GF-D8 (cell line): ENCODE measurements at places on chromosomes 2 and 18.

- DNase-seq = no peak
Measured at GRCh38 chr18:68263481-68263880, 451.4 kb downstream of the TMX3 start.

DNA sequence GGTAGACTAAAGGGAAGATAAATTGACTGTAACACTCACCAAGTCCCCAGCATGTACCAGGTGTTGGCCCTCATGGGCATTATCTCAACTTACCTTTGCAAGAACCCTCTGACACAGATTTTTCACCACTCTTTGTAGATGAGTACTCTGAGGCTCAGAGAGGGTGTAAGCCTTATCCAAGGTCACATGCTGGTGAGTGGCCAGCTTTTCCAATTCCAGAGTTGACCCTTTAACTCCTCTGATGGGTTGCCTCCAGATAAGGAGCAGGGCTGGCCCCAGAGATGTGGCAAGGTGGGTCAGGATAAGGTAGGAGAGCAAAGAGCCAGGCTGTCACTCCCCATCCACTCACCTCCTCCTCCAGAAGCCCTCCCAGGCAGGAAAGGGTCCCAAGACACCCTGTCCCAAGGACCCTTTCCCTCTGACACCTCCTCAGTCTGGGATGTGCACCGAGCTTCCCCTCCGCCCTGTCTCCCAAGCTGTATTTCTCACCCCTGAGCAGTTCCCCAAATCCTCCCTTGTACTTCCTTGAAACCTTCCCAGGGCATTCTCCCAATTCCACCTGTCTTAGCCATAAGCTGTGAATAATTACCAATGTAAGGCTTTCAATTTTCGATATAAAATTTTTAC is 165.9 kb downstream of the ZFP36L2 start:
- no peak for DNase-seq

DNA sequence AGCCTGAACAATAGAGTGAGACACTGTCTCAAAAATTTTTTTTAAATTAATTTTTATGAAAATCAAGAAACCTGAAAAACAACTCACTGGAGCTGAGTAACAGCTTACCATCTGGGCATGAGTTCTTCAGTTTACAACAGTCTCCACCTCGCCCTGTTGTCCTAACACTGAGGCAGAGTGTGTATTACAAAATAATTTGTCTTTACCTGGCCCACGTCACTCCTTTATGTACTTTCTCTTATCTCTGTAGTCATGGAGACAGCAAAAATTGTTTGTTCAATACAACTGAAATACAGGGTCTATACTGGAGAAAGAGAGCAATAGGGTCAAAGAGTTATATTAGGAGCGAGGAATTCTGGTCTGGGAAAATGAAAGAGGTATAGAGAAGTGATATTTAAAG is 48.1 kb downstream of the CYTIP start:
- DNase-seq = no peak

- no peak for DNase-seq
Measured at GRCh38 chr2:141498561-141498960, 632.3 kb downstream of the LRP1B start.

- DNase-seq = no peak
Measured at GRCh38 chr2:173223871-173224270, 130.8 kb upstream of the CDCA7 start.

DNA sequence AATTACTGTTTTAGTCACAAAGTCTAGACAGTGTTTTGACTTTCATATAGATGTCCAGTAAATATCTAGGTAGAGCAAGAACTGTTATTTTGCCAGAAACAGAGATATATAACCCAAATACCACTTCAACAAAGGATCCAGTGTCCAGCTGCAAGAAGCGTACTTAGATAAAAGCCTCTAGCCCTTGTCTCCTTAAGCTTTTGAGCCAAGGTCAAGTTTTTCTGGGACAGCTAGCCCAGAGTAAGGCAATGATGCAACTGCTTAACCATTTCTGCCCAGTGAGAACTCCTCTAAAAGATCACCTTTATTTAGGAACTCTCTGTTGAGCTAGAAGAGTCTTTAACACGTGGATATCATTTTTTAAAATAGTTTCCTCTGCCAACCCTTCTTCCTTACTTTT is 1424.9 kb upstream of the NXPH2 start:
- DNase-seq = no peak

DNA sequence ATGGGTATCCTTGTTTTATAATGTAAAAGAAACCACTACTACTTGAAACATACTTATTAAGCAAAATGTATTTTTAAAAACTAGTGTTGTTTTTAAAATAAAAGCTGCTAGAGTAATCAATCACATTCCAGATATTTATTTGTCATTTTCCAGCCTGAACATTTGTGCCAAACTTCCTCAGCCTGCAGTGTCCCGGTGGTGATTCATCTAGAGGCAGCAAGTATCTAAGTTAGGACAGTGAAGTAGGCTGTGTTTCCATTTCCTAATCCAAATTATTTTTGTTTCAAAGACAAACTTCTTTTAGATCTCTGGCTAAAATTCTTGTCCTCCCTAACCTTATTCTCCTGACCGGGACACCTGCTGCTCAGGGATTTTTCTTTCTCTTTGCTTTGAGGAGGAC is 12.8 kb upstream of the GCG start:
- no peak for DNase-seq

DNA sequence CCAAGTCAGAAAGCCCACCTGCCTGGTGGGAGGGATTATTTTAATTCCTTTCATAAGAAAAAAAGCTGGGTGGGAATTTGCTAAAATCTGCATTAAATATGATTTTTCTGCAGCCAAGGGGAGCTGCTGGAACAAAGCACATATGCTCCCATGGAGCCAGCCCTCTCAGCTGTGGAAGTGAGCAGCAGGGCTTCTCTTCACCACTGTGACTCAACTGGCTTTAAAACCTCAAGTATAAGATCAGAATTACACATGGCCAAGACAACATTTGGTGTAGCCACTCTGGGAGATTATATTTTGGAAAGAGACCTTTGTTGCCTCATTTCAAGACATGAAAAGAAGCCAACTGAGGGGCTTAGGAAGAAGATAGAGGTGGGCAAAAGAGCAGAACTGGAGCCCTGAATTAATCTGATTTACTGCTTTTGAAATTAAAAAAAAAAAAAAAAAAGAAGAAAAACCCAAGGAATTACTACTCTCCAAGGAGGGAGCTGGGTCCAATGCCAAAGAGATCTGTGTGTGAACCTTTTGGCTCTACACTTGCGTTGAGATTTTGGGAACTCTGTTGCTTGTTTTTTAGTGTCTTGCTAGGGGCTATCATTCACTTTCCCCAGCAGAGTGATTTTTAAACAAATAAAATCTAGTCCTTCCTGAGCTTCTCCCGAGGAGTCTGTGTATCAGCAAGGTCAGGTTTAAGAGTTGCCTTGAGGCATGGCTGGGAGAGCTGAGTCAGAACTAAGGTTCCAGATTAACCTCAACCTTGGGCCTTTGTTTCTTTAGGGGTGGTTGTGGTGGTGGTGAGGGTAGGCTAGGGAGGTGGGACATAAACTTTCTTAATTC is 6.0 kb downstream of the LHCGR start:
- DNase-seq = no peak

GRCh38 chr18:54117853-54118773 is 106.4 kb downstream of the MBD2 start:
- DNase-seq = no peak

DNA sequence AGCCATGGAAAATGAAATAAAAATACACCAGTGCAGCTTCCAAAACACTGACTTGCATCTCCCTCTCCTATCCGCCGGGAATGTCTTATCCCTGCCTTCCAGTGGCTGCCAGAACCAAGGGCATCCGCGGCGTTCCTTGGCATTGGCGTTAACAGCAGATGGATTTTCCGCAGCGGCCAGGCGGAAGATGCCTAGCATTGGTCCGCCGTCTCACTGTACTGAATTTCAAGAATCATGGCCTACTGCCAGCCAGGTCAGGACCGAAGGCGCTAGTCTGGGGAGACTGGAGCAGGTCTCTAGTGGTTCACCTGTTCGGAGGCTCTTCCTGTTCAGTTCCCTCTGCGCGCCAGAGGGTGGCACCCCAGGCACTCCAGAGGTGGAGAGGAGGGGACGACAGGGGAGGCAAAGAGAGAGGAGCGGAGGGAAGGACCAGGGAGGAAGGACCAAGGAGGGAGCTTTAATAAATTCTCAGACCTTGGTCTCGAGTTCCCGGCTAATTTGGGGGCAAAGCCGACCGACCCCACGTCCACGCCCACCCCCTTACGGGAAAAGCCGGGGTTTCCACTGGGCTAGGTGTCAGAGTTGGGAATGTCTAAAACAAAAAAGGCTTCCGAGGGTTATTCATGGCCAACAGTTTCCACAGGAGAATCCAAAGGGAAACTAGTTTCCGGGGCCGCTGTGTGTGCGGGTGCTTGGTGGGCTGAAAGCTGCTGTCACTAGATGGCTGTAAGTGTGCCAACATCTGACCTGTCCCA is 3.7 kb upstream of the BCL2L11 start:
- peak; percentile 45 for DNase-seq

- DNase-seq = no peak
Measured at GRCh38 chr18:9814431-9814830, 71.3 kb upstream of the TXNDC2 start.

GRCh38 chr2:85326406-85327159 is 1.2 kb downstream of the TGOLN2 start:
- peak; percentile 61 for DNase-seq

DNA sequence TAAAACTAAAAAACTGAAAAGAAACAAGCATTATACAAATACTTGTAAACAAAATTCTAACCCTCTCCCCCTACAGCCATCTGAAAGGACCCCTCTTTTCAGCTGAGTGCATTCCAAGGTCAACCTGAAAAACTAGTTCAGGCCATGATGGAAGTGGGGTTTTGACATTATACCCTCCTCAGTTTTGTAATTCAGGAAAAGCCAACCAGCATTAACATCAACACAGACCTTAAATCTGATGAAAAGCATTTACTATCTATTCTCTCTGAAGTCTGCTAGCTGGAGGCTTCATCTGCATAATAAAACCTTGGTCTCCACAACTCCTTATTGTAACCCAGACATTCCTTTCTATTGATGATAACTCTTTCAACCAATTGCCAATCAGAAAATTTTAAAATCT is 302.2 kb downstream of the CNTNAP5 start:
- DNase-seq = no peak

DNA sequence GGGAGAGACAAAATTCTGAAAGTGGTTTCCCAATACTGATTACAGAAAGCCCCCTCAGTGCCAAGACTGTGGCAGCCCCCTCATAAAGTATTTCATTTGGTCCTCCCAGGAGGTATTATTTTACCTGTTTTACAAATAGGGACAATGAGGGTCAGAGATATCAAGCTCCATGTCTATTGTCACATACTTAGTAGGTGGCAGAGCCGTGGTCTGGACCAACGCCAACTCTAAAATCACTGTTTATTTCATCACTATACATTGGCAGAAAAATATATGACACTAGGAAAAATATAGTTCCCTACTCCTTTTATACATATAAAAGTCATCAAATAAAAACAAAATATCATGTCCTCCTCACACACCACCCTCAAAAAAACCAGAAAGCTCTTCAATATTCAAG is 68.6 kb downstream of the DHRS9 start:
- no peak for DNase-seq

- no peak for DNase-seq
Measured at GRCh38 chr2:41319437-41319836, 728.4 kb upstream of the PKDCC start.

DNA sequence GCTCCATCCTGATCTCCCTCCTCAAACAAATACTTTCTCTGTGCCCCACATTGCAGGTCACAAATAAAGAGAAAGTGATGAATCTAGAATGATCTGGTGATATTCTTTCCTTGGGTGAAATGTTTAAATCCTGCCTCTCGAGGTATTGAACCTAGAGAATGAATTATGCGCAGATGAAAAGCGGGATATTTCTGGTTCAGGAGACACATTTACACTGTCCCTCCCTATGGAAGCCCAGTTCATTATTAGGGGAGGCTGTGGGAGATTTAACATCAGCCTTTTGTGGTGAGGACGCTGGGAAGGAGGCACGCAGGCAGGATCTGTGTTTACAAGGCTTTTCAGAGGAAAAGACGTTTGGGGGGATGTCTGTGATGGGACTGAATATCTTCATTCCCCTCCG is 20.6 kb downstream of the MAPRE2 start:
- no peak for DNase-seq

DNA sequence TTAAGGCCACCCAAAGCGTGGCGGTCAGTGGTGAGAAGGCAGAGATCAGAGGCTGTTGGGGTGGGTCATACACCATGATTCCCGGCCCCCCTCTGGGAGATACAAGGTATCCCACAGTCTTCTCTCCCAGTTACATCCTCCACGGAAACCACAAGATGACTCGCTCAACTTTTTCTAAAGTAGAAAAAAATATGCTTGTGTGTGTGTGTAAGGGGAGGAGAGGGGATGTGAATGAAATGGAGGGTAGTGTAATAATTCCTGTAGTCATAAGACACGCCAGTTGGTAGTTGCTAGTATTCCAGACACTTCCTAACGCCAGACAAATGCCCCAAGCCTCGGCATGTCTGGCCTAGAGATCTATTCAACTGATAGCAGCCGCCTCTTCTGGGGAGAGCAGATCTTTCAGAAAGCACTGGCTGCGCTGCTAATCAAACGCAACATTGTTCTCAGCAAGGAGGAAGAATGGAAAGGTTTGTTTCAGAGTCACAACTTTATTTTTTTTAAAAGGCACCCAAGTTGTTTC is 143.5 kb downstream of the TGIF1 start:
- DNase-seq = no peak

GRCh38 chr2:206443735-206444527 is 599 bp downstream of the ADAM23 start:
- no peak for DNase-seq

GRCh38 chr2:152564754-152565551 is 152.3 kb downstream of the PRPF40A start:
- no peak for DNase-seq

DNA sequence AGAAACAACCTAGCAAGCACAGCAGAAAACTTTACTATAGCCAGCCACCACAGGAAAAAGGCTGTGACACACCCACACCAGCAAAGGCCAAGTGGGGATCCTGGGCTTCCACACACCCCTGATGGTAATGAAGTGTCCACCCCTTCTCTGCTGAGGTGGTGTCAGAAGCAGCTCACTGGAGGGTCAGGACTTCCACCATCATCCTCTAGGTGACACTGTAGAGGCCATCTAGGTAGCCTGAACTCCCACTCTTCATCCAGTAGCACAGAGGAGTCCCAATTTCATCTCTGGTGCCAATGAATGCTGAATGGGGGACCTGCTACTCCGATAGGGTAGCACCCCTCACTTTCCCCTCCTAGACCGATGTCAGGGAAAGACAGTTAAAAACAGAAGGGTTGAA is 1544.4 kb downstream of the LRP1B start:
- DNase-seq = no peak

- DNase-seq = no peak
Measured at GRCh38 chr2:25618676-25619075, 54.7 kb downstream of the DTNB start.
